ENCODE measurements at places on chromosomes 2 and 18.

DNA sequence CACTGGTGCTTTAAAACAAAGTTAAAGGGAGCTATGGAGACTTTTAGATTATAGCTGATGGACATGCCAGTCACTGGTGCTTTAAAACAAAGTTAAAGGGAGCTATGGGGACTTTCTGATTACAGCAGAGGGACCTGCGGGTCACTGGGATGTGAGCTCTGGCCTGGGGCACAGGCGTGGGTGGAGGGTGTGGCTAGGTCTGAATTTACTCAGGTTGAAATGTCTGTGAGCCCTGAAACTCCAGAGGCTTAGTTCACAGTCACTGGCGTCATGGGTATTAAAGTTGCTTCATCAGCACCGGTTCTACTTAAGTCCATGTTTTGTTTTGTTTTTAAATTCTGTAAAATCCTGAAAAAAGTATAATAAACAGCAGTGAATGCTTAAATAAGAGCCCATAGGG, 49.0 kb upstream of the TMEM18 start:
- DNase-seq: no peak

GRCh38 chr2:37324536-37324785, 172 bp downstream of the PRKD3 start:
- DNase-seq: peak; percentile 29

DNA sequence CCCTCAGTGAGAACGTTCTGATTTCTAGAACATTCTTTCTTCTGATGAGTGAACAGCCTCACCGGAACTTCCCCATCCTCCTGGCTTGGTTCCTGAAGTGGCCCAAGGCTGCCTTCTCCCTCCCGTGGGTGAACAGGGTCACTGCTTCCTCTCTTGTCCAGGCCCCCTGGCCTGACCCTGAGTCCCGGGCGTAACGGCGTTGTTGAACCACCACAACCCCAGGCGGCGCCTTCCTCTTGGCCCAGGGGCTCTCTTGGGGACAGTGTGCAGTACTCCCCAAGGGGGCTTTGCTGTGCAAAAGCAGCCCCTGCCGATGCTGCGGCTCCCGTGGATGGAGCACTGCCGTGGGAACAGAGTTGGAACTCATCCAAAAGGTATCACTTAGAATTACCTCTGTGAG, 147.2 kb downstream of the TSN start:
- DNase-seq: no peak

DNA sequence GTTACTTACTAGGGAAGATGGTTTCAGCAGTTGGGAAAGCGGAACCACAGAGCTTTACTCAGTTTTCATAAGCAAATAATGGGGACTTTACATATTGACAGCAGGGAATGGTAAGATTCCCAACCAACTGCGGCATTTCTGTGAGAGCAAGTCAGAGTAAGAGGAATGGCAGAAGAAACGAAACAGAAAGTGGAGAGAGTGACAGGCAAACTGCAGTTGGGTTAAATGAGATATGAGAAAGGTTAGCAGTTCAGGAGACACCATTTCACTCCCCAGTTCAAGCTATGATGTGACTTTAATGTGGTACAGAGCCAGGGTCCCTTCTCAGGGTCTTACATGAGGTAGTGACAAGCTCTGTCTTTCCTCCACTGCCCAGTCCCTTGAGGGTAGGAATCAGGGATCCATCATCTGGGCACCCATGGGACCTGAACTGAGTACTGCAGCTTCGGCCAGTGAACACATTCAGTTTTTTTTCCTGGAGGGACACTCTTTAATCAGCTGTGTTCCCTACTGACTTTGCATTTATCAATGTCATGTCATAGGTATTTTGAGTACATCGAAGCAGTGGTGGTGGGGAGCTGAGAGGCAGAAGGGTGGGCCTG, 33.0 kb upstream of the GREB1 start:
- no peak for DNase-seq

GRCh38 chr2:119179991-119180390, 21.4 kb upstream of the C1QL2 start:
- DNase-seq: no peak

GRCh38 chr18:56200381-56200911, 437.9 kb downstream of the TXNL1 start:
- DNase-seq: no peak

- DNase-seq: no peak
Observed at GRCh38 chr2:127012215-127012614, 94.7 kb downstream of the BIN1 start.

- no peak for DNase-seq
Observed at GRCh38 chr2:121055501-121055900, 229.5 kb downstream of the TFCP2L1 start.

GRCh38 chr2:178807227-178808008, at the start of gene TTN:
Gene TTN (minus strand): TSS chr2:178807423. CDS start chr2:178804642, 2,781 bp downstream.
- DNase-seq: no peak

GRCh38 chr2:205613970-205614559, 68.2 kb upstream of the NRP2 start:
- DNase-seq: no peak

DNA sequence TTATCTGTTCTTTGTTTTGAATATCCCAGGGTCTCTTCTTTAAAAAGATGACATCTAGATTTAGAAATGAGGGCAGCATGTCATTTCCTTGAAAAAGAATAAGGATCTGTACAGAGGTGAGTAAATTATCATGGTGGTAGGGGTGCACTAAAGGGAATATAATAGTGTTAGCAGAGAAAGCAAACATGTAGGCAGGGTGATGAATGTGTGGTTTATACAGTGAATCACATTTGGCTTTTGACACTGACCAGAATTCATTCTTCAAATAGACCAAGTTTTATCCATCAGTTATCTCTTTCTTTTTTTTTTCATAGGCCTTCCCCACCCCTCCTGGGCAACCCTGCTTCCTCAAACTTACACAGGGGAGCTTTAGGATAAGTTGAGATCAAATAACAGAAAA, 184.5 kb upstream of the LRP1B start:
- DNase-seq: no peak

GRCh38 chr2:48126162-48126561, 219.9 kb upstream of the FBXO11 start:
- DNase-seq: no peak

GRCh38 chr2:9675415-9676351, 44.9 kb upstream of the YWHAQ start:
- DNase-seq: no peak

DNA sequence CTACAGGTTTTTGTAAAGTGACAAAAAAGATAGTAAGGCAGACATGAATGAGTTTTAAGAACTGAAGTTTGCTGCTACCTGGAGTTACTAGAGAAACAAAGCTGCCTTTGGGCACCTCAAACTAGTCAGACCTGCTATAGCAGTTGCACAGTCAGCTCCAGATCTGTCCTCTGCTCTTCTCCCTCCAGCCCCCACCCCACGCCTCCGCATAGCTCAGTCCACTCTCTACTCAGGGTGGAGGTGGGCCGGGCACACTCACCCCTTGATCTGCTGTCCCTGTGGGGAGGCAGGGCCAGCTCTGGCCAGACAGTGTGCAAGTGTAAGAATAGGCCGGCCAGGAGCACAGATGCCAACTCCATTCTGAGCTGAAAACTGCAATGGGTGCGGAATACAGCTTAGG, 4.1 kb downstream of the SERTAD2 start:
- DNase-seq: no peak

- no peak for DNase-seq
Observed at GRCh38 chr2:220949466-220949865, 622.6 kb downstream of the EPHA4 start.

DNA sequence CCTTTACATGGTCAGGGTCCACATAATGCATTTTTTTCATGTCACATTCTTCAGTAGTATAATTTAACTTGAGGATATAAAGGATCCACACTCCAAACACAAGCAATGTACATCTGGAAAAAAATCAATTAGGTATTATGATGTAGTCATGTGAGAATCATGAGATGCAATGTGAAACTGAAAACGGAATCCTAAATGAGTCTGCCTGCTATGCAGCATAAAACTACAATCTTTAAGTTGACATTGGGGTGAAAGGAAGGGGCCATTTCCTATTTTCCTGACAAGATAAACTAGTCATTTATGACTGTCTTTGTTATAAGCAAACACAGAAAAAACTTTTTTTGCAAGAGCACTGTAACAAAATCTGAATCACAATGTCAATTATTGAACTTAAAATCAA, 27.6 kb downstream of the ST3GAL5 start:
- DNase-seq: no peak

DNA sequence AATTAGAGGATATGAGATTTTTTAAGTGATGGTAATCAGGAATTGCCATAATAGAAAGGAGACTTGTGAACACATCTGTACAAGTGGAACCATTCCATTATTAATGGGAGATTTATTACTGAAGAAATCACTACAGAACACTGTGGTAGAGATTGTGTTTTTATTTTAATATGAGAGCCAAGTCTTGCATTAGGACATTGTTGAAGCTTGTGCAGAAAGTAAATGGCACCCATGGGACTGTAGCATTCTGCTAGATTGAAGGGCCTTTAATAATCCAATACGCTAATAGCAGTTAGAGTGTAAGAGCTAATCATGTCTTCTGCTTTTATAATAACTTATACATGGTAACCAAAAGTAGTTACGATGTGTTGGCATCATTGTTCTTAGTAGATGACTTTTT, 83.6 kb downstream of the VRK2 start:
- DNase-seq: no peak

- DNase-seq: no peak
Observed at GRCh38 chr2:60499651-60500265, 53.7 kb downstream of the BCL11A start.

DNA sequence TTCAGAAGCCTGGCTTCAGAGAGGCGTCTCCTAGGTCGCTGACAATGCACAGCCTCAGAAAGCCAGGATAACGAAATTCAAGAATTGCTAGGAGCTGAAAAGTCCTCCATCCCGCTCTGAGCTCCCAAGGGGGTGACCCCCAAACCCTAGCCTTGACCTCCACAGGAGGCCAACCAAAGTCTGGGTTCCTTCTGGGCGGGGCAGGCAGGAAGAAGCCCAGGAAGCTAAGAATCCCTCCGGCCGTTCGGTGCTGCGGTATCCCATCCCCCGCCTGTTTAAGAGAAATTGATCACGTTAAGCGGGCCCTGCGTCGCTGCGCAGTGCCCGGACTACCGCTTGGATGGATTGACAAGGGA, 2.5 kb upstream of the OSR1 start:
- DNase-seq: no peak

DNA sequence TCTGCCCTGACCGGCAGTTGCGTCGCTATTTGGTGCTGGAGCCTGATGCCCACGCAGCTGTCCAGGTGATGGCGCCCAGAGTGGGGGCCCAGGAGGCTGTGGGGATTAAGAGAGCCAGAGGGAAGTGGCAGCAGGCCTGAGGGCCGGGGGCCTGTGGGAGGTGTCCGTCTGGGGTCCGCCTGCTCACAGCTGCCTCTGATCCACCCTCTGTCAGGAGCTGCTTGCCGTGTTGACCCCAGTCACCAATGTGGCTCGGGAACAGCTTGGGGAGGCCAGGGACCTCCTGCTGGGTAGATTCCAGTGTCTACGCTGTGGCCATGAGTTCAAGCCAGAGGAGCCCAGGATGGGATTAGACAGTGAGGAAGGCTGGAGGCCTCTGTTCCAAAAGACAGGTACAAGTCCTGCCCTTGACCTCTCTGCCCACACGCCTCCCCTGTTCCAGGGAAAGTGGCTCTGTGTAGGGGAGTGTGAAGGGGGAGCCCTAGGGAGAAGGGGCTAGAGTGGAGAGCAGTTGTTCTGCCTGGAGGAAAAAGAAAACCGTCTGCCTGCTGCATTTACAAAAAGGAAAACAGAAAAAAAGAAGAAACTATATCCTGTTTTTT, 11.6 kb downstream of the STK11IP start:
- no peak for DNase-seq

DNA sequence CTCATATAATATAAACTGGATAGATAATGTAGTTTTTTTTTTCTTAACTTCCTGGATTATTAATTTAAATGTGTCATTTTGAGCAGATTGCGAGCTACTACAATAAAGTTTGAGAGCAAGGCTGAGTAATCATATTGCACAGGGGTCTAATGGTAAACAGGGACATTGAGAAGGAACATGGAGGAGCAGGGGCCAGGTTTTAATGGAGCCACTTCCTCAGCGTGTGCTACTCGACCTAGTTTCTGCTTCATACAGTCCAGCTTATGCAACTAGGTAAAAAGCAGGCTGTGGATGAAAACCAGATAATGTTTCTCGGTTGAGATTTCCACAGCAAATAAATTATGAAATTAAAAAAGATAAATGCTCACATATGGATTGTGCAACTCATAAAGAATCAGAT, 1915.7 kb upstream of the CELF4 start:
- DNase-seq: no peak

DNA sequence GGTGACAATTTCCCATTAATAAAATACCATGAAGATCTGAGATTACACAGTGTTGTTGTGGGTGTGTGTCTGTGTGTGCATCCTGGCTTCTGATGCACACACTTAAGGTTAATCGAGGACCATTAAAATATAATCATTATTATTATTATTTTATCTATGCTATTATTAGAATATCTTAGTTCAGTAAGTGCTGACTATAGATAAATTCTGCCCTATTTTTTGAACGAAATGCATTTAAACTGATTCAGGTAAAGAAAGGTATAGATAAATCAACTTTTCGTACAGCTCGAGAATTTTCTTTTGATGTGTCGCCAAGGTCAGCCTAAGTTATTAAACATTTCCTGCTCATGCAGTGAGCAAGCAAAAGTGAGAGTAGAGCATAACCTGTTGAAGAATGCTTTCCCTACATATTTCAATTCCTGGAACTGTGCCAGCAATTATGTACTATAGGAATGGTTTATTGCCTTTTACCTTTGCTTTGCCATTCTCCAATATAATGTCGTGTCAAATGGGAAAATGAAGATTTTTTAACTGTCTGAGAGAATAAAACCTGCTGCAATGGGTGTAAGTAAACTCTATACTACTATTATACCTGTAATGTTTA, 25.8 kb downstream of the KCNJ3 start:
- no peak for DNase-seq

- DNase-seq: no peak
Observed at GRCh38 chr2:152971685-152972084, 253.3 kb downstream of the ARL6IP6 start.

- peak; percentile 38 for DNase-seq
Observed at GRCh38 chr18:47100212-47100831, 50.0 kb downstream of the HDHD2 start.

DNA sequence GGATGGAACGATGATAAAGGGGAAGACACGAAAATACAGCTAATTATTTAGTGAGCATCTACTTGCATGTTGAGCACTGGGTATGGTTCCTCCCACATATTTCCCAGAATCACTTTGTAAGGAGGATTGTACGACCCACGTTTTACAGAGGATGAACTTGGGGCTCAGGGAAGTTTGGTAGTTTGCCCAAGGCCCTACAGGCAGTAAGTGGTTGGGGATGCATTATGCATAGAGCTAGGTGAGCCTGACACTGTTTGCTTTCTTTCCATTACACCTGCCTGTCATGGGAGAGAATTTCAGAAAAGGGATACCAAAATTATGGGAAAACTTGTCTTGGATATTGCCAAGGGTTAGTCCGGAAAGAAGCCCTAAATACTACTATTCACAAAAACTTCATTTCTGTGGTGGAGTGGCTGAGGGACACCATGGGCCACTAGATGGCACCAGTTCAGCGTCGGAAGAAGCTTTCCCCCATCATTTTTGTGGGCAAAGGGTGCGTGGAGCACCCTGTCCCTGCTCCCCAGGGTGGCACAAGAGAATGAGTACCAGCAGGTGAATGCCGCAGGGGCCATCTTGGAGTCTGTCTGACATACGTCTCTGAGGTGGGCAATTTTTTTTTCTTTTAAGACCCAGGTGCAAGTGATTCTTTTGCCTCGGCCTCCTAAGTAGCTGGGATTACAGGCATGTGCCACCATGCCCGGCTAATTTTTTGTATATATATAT, 23.5 kb upstream of the C18orf32 start:
- DNase-seq: peak; percentile 41

Data from Jurkat, Clone E6-1 (cell line).